ENCODE measurements at places on chromosomes 16 and 17.

- DNase-seq, result no peak
Observed at GRCh38 chr16:89178453-89179147, 7.1 kb downstream of the CDH15 start.

DNA sequence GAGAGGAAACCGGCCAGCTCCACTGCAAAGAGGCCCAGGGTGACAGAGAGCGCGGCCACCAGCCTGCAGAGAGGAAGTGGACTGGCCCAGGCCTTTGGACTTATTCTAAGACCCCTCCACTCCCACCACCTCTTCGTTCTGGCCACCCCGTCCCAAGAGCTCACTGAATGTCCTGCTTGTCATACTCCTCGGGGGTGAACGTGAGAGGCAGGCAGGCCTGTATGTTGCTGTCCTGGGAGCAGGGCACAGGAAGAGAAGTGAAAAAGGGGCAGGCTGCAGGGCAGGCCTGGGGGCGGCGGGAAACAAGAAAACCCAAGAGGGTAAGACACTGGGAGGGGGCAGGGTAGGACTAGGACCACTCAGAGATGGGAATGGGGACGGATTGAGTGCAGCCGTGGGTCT is 384 bp downstream of the TMEM107 start:
- peak; percentile 38 for DNase-seq

DNA sequence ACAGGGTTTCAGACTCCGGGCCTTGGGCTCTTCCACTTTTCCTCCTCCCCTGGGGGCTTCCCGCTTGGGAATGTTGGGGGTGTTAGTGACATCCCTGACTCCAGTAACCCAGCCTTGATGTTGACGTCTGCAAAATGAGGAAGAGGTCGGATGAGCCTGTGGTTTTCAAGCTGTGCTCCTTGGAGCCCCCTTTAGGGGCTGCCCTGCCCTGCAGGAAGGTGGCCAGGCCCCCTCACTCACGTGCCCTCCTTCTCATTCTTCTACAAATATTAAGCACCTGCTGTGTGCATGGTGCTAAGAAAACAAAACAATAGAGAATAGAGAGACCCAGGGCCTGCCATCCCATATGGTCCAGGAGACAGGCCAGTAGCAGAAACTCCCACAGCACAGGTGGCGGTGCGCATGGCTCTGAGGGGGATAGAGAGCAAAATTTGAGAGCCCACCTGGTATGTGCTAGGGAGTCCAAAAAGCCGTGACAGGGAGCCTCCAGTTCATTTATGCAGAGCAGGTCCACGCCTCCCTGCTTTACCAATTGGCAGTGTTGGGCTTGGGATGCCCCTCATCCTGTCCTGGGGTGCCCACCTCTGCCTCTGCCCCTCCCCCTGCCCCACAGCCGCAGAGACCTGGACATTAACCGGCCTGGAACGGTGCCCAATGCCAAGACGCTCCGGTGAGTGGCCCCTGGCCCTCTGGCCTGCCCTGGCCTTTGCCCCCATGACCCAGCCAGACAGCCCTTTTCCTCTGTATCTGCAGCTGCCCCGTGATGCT is 7.4 kb downstream of the NDRG4 start:
- no peak for DNase-seq

- DNase-seq, result no peak
Observed at GRCh38 chr17:17349724-17350106, 46.5 kb downstream of the NT5M start.

DNA sequence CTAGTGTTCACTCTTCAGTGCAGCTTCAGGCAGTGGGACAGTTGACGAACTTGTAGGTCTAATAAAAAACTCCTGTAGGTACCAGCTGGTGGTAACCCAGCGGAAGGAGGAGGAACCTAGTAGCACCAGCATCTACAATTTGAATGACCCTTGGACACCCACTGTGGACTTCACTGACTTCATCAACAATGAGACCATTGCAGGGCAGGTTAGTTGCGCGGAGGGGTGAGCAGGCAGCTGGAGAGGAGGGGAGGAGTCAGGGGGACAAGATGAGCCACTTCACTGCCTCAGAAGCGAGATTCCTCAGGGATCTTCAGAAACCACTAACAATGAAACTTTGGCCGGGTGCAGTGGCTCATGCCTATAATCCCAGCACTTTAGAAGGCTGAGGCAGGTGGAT is 22.3 kb downstream of the AOC3 start:
- no peak for DNase-seq

- DNase-seq, result peak; percentile 57
Observed at GRCh38 chr17:67488161-67488560, 111.1 kb downstream of the PITPNC1 start.

GRCh38 chr16:28574925-28575324 is 21.2 kb downstream of the SGF29 start:
- no peak for DNase-seq

DNA sequence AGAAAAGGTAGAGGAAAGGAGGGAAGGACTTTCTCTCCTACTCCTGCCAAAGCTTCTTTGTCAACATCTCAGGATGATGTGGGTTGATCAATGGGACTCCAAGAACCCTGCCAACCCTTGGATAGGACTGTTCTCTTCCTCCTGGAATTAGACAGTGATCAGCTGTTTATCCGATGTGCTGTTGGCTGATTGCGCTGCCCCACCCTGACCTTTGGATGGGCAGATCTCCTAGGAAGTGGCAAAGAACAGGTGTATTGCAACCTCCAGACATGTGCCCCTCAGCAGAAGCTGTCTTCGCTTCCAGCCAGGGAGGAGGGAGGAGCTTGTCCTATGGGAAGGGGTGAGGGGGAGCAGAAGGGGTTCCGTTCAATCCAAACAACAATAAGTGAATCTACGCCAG is 30.5 kb downstream of the SLC5A11 start:
- no peak for DNase-seq

DNA sequence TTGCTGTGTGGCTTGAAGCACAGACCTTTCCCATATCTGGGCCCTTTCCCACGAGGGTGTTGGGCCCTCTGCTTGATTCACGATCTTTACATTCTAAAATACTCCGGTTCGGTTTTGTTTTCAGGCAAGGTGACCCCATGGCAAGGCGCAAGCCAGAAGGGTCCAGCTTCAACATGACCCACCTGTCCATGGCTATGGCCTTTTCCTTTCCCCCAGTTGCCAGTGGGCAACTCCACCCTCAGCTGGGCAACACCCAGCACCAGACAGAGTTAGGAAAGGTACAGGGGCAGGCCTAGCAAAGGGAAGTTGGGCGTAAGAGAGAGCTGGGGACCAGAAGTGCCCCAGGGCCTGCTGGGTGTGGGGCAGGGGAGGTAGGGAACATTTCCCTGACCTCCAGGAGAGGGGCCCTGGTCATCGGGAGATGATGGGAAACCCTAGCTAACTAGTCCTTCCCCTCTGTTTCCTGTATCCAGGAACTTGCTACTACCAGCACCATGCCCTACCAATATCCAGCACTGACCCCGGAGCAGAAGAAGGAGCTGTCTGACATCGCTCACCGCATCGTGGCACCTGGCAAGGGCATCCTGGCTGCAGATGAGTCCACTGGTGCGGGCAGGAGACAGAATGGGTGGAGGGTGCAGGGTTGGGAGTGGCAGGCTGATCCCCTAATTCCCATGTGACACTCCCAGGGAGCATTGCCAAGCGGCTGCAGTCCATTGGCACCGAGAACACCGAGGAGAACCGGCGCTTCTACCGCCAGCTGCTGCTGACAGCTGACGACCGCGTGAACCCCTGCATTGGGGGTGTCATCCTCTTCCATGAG is 1.4 kb downstream of the ALDOA start:
- DNase-seq, result peak; percentile 66
